Stimulated activated effector memory CD8-positive, alpha-beta T cell treated with anti-CD3 and anti-CD28 coated beads, Interleukin-12 subunit alpha, Interleukin-12 subunit beta, amount 100 ng/mL, for 72 hours (primary cell): ENCODE measurements at places on chromosomes 3 and 15.
A peak's percentile ranks its signal among the peaks of the same experiment; 100 is the strongest.

DNA sequence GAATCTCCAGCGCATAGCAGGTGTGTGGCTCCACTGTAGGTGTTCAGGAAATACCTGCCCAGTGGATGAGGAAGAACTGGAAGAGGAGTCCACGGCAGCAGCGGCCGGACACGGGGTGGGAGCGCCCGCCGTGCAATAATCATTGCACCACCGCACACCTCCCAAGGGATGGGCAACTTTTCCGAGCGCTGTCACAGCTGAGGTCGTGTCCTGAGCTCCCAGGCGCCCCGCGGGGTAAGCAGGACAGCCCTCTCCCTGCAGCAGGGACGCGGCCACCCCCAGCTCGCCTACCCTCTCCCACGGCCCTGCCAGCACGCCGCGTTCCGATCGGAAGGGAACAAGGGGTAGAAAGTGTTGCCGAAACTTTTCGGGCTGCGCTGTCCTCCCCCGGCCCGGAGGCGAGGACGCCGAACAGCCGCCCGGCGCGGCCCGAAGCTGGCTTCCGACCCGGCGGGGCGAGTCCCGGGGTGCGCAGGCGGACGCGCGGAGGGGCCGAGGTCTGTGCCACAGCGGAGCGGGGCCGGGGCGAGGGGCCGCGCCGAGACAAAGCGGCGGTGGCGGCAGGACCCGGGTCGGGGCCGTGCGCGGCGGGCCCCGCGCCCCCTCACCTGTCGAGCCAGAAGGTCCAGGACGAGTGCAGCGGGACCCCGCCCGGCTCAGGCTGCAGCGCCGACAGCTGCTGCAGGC is 475 bp downstream of the EIF4E3 start:
- DNase-seq: peak; percentile 38

- no peak for DNase-seq
Observed at GRCh38 chr15:98787936-98788757, 139.8 kb downstream of the IGF1R start.

DNA sequence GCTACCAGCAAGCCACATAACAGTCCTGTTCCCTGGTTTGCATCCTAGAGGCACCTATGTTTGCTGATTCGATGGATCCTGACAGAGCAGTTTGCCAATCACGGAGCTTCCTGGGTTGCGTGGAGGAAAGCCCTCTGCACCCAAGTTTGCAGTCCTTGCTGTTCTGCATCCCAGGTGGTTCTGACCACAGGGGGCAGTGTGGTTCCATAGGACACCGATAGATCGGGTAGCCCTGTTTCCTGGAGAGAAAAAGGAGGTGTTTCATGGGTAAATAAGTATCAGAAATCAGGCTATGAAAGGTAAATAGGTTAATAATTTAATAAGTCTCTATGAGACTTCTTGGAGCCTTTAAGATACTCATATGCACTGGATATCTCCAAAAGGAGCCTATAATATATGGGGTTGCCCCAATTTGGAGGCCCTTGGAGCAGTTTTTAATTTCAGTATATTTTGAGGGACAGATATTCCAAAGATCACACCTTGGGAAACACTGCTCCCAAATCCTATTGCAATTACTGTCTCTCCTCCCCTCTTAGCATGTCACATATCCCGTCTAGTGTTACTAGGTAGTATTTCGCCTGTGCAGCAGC is 194.6 kb upstream of the TPM1 start:
- peak; percentile 69 for DNase-seq

- no peak for DNase-seq
Observed at GRCh38 chr3:177286034-177286433, 88.8 kb upstream of the TBL1XR1 start.

DNA sequence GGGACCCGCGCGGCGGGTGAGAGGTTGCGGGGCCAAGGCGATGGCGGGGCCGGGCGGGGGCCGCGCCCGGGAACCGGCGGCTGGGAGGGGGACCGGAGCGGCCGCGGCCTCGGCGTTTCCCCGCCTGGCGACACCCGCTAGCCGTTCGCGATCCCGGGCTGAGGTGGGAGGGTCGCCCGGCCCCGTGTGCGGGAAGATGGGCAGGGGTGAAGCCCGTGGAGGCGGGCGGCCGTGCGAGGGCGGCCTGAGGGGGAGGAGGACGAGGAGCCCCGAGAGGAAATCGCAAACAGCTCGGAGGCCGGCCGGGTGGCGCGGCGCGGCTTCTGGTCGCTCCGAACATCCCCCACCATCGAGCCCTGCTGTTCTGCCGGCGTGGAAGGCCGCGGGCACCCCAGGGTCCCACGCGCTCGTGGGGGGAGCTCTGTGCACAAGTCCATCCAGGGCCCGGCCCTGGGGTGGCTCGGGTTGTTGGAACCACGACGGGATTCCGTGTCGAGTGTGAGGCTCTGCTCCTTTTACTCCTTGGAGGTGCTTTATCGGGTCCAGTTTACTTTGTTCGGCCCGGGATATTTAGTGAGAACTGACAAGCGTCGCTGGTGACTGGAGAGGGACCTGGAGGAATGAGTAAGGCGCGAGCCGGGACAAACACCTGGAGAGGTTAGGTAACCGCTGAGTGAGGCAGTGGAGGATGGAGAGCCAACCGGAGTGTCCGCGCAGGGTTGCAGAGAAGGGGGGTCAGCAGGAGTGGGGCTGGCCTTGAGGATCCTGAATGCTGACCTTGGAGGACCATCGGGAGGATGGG is 728 bp downstream of the CRTC3 start:
- DNase-seq: peak; percentile 26

DNA sequence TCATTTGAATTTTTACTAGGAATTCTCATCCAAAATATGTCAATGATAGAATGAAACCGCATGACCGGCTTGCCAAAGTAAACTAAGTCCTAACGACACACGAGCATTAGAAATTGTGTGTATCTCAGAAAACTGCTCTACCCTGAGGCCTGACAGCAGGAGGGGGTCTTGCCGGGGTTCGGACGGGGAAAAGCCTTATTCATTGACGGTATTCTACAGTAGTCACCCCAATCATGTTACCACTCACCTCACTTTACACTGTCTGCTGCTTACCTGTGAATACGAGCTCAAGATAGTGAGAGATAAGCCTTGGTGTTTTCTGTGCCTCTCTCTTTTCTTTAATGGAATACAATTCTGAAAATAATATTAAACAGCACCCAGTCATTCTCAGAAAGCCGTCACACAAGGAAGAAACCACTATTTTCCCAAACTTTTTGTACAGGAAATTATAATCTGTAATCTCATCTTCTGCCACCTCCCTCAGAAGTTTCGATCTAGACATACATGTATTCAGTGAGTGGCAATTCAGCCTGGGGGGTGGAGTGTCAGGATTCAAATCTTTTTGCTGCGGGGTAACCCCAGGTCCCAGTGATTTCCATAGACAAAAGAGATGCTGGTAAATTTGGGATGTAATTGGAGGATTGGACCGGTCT is 492 bp upstream of the FAM43A start:
- no peak for DNase-seq
